LoVo (cell line): ENCODE measurements at places on chromosomes 3 and 15.

GRCh38 chr3:58646503-58646902, 20.1 kb downstream of the FAM3D start:
- no peak for DNase-seq

DNA sequence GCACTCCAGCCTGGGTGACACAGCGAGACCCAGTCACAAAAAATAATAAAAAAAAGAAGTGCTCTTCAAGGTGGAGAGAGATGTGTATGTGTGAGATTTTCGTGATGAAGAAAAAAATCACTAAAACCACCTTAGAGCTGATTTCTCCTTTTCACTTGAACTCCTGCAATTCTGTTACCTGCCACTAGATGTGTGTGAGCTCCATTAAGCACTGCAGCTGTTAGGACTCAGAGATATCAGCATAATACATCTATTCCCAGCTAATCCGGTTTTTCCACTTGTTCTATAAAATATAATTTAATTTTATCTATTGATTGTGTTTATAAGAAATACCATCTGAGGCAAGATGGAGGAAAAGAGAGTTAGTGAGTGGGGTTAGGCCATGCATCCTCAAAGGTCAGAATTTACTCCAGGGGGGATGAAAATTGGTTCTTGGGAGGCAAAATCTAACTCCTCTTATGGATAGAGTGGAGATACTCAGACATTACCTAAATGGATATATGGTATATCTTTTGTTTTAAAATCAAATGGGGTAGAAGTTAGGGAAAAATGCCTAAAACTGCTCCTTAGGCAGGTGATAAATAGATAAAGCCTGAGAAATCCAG, 152.7 kb downstream of the IL20RB start:
- peak; percentile 29 for DNase-seq

DNA sequence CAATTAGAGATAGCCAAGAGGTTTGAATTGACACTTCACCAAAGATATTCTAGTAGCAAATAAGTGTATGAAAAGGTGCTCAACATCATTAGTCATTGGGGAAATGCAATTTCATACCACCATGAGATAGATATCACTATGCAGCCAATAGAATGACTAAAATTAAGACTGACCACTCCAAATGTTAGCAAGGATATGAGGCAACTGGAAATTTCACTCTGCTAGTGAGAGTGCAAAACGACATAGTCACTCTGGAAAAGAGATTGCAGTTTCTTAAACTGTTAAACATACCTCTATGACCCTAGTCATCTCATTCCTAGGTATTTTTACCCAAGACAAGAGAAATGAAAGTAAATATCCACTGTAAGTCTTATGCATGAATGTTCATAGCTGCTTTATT, 27.6 kb upstream of the SLC6A11 start:
- no peak for DNase-seq

DNA sequence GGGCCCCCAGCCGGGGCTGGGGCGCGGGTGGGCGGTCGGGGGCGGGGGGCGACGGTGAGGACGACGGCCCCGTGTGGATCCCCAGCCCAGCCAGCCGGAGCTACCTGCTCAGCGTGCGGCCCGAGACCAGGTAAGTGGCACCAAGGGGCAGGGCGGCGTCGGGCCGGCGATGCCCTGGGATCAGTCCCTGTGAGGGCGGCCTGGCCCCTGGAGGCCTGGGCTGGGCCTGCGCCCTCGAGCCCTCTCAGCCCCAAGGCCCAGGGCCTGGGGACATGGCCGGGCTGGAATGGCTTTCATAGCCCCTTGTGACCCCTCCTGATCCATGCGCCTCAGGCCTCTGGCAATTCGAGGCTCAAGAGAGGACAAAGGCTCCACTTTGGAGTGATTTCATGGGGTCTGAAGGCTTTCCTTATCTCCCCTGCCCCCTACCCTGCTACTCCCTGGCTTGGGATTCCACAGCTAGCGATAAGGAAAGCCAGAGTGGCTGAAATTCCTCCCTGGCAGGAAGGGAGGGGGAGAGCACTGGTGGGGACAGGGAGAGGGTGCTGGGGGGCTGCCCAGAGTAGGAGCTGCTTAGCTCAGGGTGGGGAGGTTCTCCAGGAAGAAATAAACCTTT, 418 bp downstream of the ALPK3 start:
- no peak for DNase-seq

DNA sequence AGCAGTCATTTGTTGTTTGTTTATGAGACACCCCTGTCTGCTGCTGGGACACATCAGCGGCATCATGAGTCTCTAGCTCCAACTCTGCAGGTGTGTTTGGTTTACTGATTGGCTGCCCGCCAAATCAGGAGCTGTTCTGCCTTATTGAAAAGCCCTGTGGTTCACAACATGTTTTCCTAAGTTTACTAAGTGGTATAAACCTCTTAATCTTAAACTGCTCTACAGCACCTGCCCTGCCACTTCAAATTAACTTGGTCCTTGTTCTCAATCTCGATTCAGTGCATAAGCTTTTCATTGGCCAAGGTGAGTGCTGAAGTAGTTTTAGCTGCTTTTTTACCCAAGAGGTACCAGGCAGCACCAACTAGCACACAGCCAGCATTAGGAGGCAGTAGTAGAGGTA, 77.8 kb upstream of the WDR72 start:
- DNase-seq: peak; percentile 78

- DNase-seq: no peak
Observed at GRCh38 chr3:156256256-156256655, 135.9 kb downstream of the KCNAB1 start.

GRCh38 chr3:126339466-126339865, 17.7 kb downstream of the KLF15 start:
- DNase-seq: no peak

GRCh38 chr3:128077202-128077624, 25.0 kb downstream of the SEC61A1 start:
- DNase-seq: no peak

GRCh38 chr15:80233581-80233980, 18.4 kb downstream of the CTXND1 start:
- no peak for DNase-seq

- DNase-seq: no peak
Observed at GRCh38 chr3:172098698-172099494, 59.5 kb downstream of the FNDC3B start.

- no peak for DNase-seq
Observed at GRCh38 chr3:179286331-179286730, 35.4 kb upstream of the KCNMB3 start.

DNA sequence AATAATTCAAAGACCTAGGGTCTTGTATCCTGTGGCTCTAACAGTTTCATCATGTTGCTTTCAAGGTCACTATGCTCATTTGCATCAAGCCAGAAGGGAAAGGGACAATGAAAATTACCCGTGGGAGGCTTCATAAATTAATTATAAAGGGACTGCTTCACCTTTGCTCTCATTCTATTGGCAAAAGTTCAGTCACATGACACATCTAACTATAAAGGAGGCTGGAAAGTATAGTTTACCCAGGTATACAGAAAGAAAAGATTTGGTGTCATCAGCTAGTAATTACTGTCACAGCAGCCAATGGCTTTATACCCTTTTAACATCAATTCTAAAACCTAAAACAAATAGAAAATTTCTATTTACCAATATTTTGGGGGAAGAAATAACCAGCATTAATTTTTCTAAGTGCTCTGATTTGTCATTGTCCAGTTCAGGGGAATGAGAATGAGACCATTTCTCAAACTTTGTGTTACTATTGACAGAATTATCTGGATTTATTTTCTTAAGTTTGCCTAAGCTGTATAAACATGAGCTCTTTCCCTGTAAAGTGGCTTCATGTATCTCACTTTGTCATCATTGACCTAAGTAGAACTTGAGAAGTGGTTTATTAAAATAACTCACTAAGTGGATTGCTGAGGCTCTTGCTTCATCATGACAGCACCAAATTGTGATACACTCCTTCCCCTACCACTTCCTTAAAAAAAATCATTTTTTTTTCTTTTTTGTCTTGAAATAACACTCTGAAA, 257.7 kb upstream of the PEX5L start:
- DNase-seq: no peak

DNA sequence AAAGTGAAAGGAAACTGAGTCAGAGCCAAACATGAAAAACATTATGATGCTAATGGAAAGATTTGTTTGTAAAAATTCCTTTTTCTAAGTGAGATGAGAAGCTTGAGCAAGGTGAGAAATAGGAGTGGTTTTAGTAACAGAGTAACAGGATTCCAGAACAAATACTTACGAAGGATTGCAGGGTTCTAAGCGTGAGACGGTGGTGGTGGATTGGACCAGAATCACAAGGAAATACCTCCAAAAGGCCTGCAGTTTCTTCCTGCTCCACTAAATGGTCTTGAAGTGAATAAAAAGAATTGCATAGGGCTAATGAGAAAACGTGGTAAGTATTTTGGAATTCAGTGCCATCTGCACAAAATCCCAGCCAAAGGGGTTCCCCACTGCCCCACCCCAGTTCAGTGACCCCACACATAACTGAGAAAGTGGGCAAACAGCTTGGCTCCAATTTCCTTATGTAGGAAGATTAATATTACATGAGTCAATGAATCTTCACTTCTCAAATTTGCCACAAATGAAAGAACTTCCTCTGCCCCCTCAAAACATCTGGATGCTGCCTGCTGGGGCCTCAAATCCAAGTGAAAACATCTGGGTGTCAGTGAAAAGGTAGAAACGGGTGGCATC, 283.8 kb upstream of the NR2F2 start:
- DNase-seq: no peak

DNA sequence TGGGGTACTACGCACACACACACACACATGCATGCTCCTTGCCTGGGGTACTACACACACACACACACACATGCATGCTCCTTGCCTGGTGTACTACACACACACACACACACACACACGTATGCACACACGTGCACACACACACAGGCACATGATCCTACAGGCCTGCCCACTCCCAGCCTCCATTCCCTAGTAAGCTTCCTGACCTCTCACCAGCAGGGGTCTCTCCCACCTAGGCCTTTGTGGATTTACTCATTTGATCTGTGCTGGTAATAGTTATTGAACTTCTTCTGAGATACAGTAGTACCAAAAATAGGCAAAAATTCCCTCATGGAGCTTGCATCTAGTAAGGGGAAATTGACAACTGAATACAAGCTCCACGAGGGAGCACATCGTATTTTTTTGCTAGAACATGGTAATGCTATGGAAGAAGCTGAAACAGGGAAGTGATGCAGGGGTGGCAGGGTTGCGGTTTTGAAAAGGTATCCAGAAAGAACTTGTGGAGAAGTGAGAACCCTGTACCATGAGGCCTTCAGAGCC, 19.1 kb downstream of the TTC21A start:
- no peak for DNase-seq

- no peak for DNase-seq
Observed at GRCh38 chr3:11612515-11613188, 31.1 kb downstream of the VGLL4 start.

- DNase-seq: no peak
Observed at GRCh38 chr3:99481561-99481960, 156.8 kb upstream of the COL8A1 start.

DNA sequence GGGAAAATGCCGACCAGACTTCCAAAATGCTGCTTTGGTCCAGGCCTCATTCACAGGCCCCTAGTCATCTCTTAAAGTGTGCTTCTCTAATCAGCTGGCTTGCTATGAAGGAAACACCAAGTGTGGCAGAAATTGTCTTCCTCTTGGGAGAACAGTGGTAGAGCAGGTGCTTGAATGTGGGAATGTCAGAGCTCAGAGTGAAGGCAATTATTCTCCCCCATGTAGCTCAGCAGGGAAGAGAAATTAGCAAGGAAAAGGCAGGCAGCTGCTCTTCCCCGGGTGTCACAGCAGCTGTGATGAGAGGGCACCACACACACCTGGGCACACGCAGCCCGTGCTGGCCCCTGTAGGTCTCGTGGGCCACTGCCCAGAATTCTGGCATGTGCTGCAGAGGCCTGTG, 358.5 kb downstream of the WDR72 start:
- no peak for DNase-seq

GRCh38 chr15:83206526-83207008, 1.1 kb downstream of the HDGFL3 start:
- no peak for DNase-seq

GRCh38 chr15:97953748-97954147, 6.8 kb upstream of the ARRDC4 start:
- no peak for DNase-seq

- DNase-seq: no peak
Observed at GRCh38 chr3:42013691-42014457, 52.0 kb upstream of the ULK4 start.

GRCh38 chr15:34512628-34513027, 70.8 kb downstream of the GOLGA8B start:
- DNase-seq: no peak

DNA sequence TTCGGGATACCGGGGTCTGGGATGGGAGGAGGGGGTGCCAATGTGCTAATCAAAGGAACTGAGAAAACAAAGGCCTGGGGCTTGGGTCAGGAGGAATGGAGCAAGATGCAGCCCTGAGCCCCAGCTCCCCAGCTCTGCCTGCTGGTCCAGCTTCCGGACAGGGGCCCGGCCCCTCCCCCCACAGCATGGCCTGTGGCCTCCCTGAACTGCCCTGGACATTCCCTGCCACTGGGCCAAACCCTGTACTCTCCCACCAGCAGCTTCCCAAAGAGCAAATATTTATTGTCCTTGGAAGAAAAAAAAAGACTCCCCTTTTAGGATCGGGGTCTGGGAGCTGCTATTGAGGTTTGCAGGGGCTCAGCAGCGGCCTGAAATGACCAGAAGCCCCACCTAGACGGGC, 5.7 kb upstream of the MYL3 start:
- no peak for DNase-seq

GRCh38 chr3:38823186-38823585, 7.2 kb upstream of the SCN10A start:
- DNase-seq: no peak

GRCh38 chr3:4506559-4507023, 13.4 kb downstream of the ITPR1 start:
- DNase-seq: no peak

GRCh38 chr3:177185035-177185574, 12.2 kb downstream of the TBL1XR1 start:
- DNase-seq: no peak

DNA sequence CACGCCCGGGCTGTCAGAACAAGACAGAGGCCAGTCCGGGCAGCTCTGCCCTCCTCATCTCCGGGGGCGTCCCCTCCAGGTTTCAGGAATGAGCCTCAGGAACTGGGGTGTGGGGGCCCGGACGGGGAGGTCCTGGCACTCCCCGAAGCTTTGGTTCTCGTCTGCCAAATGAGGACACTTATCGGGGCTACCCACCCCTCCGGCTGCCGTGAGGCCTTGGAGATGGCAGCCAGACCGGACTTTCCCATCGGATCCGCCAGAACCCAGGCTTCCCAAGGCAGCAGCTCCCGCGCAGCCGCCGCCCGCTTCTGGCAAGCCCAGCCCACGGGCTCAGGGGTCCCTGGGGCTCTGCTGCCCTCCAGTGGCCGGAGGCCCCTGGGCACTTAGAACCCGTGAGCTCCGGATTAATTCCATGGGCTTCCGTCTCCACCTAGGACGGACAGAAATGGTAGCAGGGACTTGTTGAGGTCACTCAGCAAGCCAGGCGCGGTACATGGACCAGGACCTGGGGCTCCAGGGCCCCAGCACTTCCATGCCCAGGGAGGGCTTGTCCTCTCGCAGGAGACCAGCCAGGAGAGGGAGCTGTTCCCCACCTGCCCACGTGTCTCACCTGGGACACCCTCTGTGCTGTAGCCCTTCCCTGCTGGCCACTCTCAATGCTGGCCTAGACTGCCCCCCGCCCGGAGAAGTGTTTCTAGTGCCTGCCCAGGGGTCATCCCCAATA, 89.4 kb downstream of the LINGO1 start:
- peak; percentile 95 for DNase-seq
